ENCODE measurements at places on chromosomes 12 and 14.
A peak's percentile ranks its signal among the peaks of the same experiment; 100 is the strongest.

DNA sequence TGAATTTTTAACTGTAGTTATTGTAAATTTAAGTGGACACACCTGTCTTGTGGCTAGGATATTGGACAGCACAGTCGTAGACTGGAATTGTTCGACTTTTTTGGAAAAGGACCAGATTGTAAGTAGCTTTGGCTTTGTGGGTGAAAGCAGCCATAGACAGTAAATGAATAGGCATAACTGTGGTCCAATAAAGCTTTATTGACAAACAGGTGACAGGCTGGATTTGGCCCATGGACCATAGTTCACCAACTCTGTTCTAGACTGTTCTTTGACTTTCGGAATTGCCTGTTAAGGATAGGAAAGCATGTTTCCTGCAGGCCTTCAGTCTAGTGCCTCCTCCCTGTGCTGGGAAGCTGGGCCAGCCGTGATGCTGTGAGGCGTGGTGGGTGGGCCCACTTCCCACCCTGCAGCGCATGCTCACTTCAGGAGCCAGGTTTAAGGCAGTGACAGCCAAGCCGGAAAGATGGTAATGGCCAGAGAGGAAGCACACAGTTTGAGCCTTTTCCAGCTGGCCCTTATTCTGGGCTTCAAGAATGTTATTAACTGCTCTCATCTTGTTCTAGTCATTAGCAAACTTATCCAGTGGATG, 51.8 kb downstream of the PPP2R5C start:
- DNase-seq: no peak

- no peak for DNase-seq
Observed at GRCh38 chr12:47775100-47775911, 2.3 kb downstream of the SLC48A1 start.

GRCh38 chr12:122691566-122691965, 11.6 kb downstream of the HCAR2 start:
- no peak for DNase-seq

GRCh38 chr14:59208224-59208814, 19.9 kb downstream of the DAAM1 start:
- DNase-seq: no peak

GRCh38 chr14:55388160-55388559, 23.5 kb downstream of the ATG14 start:
- DNase-seq: no peak

GRCh38 chr12:98151105-98151590, 364.2 kb upstream of the TMPO start:
- DNase-seq: no peak

DNA sequence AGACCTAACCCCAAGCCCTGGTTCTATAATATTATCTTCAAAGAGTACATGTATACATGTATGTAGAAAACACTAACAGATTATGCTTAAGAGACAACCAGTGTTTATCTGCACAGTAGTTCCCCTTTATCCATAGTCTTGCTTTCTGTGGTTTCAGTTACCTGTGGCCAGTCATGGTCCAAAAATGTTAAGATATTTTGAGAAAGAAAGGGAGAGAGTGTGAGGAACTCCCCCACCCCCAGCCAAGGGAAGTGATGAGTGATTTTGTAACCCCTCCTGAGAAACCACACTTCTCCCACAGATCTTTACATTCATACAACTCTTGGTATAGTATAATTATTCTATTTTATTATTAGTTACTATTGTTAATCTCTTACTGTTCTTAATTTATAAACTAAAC, 77.3 kb upstream of the CNTN1 start:
- no peak for DNase-seq

DNA sequence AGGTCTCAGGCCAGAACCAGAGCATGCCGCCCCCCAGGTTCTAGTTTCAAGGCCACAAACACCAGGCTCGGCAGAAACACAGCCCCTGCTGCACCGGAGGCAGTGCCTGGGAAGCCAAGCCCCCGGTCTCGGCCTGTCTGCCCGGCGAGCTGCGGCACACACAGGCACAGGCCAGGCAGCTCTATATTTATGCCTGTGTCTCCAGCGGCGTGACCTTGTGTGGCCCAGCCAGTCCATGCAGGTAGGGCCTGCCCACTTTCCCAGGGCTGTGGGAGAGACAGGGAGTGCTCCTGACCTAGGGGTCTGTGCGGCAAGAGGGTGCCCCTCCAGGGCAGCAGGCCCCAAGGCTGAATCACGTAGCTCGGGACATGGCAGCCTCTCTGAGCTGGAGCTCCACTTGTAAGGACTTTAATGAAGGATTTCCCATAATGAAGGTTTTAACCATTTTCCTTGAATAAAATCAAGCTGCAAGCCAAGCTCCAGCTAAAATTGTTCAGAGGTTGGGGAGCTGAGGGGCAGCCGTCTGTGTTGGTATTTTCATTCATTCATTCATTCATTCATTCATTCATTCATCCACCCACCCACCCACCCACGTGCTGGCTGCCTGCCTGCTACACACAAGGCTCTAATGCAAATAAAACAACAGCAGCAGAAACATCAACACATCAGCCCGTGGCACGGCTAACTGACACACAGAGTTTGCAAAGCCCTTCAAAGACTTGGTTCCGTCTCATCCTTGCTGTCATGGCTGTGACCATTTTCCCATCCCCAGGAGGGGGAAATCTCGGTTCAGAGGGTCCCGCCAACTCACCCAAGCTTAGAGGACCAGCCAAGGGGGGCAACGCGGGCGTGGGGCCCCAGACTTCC, 92.0 kb downstream of the RFLNA start:
- DNase-seq: no peak

- no peak for DNase-seq
Observed at GRCh38 chr14:89178800-89179535, 238.1 kb downstream of the FOXN3 start.

- no peak for DNase-seq
Observed at GRCh38 chr12:18979401-18980126, 150.0 kb upstream of the PLEKHA5 start.

DNA sequence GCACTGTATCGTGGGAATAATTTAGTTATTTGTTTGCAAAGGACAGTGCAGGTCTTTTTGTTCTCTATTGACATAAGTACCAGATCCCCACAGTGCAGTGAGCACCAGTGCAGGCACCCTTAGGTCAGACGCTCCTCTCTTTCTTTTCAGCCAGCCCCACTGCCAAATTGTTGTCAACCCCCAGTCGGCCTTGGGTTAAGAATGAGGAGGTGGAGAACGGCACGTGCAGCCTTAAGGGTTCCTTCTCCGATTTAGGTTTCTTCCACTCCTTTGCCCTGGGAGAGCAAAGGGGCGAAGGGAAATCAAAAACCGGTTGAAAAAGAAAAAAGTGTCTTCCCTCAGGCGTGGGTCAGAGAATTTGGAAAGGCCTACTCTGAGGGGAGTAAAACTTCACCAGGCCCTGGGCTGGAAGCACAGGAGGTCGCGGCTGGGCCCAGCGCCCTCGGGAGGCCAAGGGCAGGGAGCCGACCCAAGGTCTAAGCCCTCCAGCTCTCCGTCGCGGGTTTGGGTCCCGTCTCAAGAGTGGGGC, 4.3 kb downstream of the PAX9 start:
- no peak for DNase-seq

GRCh38 chr14:91405241-91405721, 12.3 kb downstream of the CCDC88C start:
- DNase-seq: peak; percentile 61

- DNase-seq: no peak
Observed at GRCh38 chr12:5777451-5777850, 167.6 kb downstream of the ANO2 start.

- DNase-seq: no peak
Observed at GRCh38 chr12:499837-500458, 40.2 kb downstream of the B4GALNT3 start.

- DNase-seq: no peak
Observed at GRCh38 chr12:27966870-27967269, 5.7 kb downstream of the PTHLH start.

DNA sequence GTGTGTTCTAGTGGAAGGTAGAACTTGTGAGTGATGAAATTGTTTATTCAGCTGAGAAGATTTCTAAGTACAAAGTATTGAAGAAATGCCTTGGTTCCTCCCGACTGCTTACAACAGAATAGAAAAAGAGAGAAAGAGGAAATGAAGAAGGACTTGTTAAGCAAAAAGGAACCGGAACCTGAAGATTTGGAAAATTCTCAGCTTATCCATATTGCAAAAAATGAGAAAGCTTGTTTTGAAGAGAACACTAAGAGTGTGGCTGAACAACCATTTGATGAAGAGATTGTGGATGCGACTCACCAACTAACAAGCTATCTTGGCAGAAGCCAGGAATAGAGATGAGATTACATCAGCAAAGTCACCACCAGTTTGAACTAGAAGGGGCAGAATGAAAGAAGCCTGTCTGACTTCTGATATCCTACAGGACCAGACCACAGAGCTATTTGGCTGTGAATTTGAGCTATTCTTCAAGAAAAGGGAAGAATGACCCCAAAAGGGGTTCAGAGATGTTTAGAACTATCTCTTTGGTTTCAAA, 15.1 kb downstream of the NDUFA9 start:
- no peak for DNase-seq

GRCh38 chr14:27881646-27882045, 884.9 kb upstream of the FOXG1 start:
- no peak for DNase-seq

- no peak for DNase-seq
Observed at GRCh38 chr12:79128956-79129355, 264.4 kb downstream of the SYT1 start.

DNA sequence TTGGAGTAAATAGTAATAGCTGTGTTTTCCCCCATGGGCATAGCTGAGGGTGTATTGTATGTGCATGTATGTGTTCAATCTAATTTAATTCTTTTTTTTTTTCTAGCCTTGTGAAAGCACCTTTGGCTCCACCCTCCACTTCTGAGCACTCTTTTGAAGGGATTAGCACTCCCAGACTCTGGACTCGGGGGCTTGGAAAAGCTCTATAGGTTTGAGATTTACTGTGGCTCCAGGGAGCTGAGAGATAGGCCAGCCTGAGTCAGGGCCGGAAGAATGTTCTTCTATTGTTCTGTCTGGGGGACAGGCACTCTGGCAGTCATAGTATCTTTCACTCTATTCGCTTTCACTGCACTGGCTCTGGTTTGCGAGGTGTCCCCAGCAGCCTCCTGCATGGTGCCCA, 540.0 kb upstream of the TBX3 start:
- no peak for DNase-seq

DNA sequence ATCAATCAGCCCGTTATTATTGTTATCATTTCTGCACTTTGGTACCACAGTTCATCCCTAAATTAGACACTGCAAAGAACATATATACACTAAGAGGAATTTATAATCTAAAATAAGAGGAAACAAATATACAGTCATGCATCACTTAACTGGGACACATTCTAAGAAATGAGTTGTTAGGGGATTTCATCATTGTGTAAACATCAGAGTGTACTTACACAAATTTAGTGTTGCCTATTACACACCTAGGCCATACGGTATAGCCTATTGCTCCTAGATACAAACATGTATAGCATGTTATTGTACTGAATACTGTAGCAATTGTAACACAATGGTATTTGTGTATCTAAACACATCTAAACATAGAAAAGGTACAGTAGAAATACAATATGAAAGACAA, 190.5 kb downstream of the BMP4 start:
- DNase-seq: no peak

DNA sequence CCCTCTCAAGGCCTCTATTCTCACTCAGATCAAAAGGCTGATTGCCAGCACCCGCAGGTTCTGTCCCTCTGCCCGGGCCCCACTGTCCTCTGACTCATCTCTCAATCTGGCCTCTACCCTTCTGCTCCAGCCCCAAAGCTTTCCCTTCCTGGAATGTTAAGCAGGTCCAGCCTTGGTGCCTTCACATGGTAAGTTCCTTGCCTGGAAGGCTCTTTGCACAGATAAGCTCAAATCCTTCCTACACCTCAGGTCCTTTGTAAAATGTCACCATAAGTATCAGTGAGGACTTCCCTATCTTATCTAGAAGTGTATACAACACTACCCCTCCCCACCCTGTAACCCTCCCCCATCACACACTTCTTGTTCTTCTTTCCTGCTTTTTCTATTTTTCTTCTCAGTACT, 22.2 kb downstream of the LPCAT3 start:
- no peak for DNase-seq

- DNase-seq: no peak
Observed at GRCh38 chr14:74984236-74985027, 18.3 kb upstream of the EIF2B2 start.

DNA sequence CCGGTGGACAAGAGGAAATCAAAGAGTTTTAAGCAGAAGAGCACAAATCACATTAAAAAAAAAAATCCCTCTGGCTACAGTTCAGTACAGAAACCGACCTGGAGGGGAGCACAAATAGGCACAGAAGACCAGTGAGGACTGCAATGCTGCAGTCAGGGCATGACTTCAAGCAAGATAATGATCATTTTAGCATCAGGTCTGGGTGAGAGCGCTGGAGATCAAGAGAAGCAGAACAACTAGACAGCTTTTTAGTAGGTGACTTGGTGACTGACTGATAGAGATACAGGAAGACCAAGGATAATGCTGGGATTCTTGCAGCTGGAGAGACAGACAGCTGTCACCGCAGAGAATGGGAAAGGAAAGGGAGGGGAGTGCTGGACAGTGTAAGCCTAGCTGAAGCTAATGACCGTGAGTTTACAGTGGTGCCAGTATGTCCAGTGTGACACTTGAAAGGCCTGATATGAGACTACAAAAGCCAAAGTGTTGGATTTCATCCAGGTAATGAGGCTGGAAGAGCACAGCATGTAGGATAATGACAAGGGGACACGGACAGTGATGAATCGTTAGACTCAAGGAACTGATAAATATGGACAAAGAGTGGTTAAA, 5.6 kb downstream of the NFYB start:
- DNase-seq: no peak

DNA sequence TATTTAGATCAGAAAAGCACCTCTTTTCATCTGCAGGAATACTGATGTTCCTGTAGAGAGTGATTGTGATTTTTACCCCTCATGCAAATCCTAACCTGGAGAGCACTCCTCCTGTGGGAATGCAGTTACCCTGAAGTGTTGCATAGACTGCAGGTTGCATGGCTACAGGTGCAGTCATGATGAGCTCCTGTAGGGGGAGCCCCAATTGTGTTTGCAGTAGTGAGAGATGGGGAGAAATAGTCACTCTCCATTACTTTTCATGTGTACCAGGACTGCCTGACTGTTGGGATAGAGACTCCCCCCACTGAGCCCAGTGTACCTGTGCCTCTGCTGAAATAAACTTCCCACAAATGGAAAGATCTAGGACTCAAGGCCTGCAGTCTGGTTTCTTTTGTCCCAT, 1086.5 kb downstream of the SLC6A15 start:
- no peak for DNase-seq

GRCh38 chr12:56202366-56202765, 13.1 kb upstream of the SMARCC2 start:
- no peak for DNase-seq

GRCh38 chr12:30706476-30706875, 10.8 kb upstream of the IPO8 start:
- DNase-seq: no peak

- no peak for DNase-seq
Observed at GRCh38 chr12:122834104-122834920, 945 bp upstream of the HIP1R start.

GRCh38 chr12:106625976-106626375, 43.2 kb downstream of the RFX4 start:
- DNase-seq: no peak

GRCh38 chr12:88889326-88890110, 309.2 kb upstream of the KITLG start:
- DNase-seq: no peak
